H7 (cell line): ENCODE measurements at places on chromosomes 2 and 18. TPM values are rescaled to one million over a fixed set of nuclear protein-coding genes. Genes with fewer than 3 reads are reported as not detected.

The CLEC4F gene
- total RNA-seq: not detected in 2 replicates

The ANKRD53 gene
- total RNA-seq: not detected in 2 replicates

The OXER1 gene
- total RNA-seq: 0.69 and 2.4 TPM in 2 replicates

The MTLN gene
- 99.7 and 126 TPM in 2 replicates for total RNA-seq

The TSPYL6 gene
- total RNA-seq: not detected in 2 replicates

The RMDN2 gene
- total RNA-seq: 1.4 and 1.8 TPM in 2 replicates

The AFF3 gene
- 0.07 and 0.37 TPM in 2 replicates for total RNA-seq

The PSMA8 gene
- total RNA-seq: not detected in 2 replicates

The STARD6 gene
- not detected in 2 replicates for total RNA-seq

The DAW1 gene
- total RNA-seq: 0.10 TPM in 1 of 2 replicates, not detected in the other

The STEAP3 gene
- total RNA-seq: 14.3 and 16.0 TPM in 2 replicates

The UGT1A4 gene
- 0.07 TPM in 1 of 2 replicates, not detected in the other for total RNA-seq

The TUBA3E gene
- total RNA-seq: not detected in 2 replicates

The BCL2 gene
- 0.81 and 1.8 TPM in 2 replicates for total RNA-seq

The DNAJC5G gene
- not detected in 2 replicates for total RNA-seq

The STK39 gene
- total RNA-seq: 20.8 and 27.9 TPM in 2 replicates

The ERBB4 gene
- 0.78 and 5.7 TPM in 2 replicates for total RNA-seq

The CDK15 gene
- not detected in 2 replicates for total RNA-seq

The RAB6C gene
- total RNA-seq: not detected in 2 replicates

The GKN1 gene
- not detected in 2 replicates for total RNA-seq

The XPO1 gene
- 197 and 279 TPM in 2 replicates for total RNA-seq

The TMEM37 gene
- 4.2 and 5.0 TPM in 2 replicates for total RNA-seq

The CKAP2L gene
- 14.9 and 24.8 TPM in 2 replicates for total RNA-seq

The NLRC4 gene
- total RNA-seq: 0.10 TPM in 1 of 2 replicates, not detected in the other

The PTGR3 gene
- 16.1 and 18.1 TPM in 2 replicates for total RNA-seq

The ZNF638 gene
- total RNA-seq: 101 and 134 TPM in 2 replicates

The ANKRD30BL gene
- total RNA-seq: not detected in 2 replicates

The CFAP65 gene
- total RNA-seq: 0.11 TPM in 1 of 2 replicates, not detected in the other

The KLHL30 gene
- 0.04 and 0.10 TPM in 2 replicates for total RNA-seq

The PJVK gene
- 0.63 and 1.2 TPM in 2 replicates for total RNA-seq

The SPC25 gene
- total RNA-seq: 11.9 and 13.9 TPM in 2 replicates

The SATB2 gene
- total RNA-seq: 10.3 and 15.7 TPM in 2 replicates

The FOXI3 gene
- 1.7 and 2.7 TPM in 2 replicates for total RNA-seq

The MLPH gene
- total RNA-seq: 1.1 and 6.1 TPM in 2 replicates

The MARCHF4 gene
- total RNA-seq: 0.38 and 0.55 TPM in 2 replicates

The HOXD13 gene
- total RNA-seq: 0.07 TPM in 1 of 2 replicates, not detected in the other

The PTPRN gene
- 0.73 and 2.0 TPM in 2 replicates for total RNA-seq

The LONRF2 gene
- total RNA-seq: 0.04 TPM in 1 of 2 replicates, not detected in the other

The GAL3ST2 gene
- total RNA-seq: 0.14 TPM in 1 of 2 replicates, not detected in the other

The NTSR2 gene
- not detected in 2 replicates for total RNA-seq

The GALNT13 gene
- total RNA-seq: 7.1 and 8.7 TPM in 2 replicates

The C2orf72 gene
- 0.69 and 1.2 TPM in 2 replicates for total RNA-seq

The IL36RN gene
- total RNA-seq: not detected in 2 replicates

The EPB41L3 gene
- total RNA-seq: 44.2 and 50.2 TPM in 2 replicates

The OTOS gene
- not detected in 2 replicates for total RNA-seq

The CFAP210 gene
- total RNA-seq: 0.28 TPM in 1 of 2 replicates, not detected in the other

The ZNF892 gene
- 4.6 and 4.7 TPM in 2 replicates for total RNA-seq

The POTEC gene
- not detected in 2 replicates for total RNA-seq

The CENPO gene
- total RNA-seq: 29.0 and 36.6 TPM in 2 replicates

The ABCA12 gene
- total RNA-seq: not detected in 2 replicates

The TMEM198 gene
- 2.9 and 4.2 TPM in 2 replicates for total RNA-seq

The FSHR gene
- not detected in 2 replicates for total RNA-seq

The MDH1B gene
- total RNA-seq: 2.0 and 2.2 TPM in 2 replicates
